Effector memory CD8-positive, alpha-beta T cell (primary cell): ENCODE measurements at places on chromosomes 2 and 18.

DNA sequence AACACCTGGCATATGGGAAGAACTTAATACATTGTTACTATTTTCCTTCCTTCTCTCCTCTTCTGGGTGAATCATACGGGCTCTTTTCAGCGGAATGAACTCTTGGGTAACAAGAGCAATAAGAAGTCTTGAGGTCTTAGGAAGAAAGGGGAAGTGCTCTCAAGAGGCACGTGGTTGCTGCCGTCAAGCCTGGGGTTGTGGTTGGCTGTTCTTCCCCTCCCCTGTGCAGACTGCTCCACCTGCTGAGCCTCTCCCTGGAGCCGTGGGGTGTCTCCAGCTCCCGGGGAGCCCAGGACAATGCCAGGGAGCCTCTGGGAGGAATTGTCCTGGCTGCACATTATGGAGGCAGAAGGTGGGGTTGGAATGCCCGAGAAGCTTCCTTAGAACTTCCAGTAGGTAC is 19.4 kb downstream of the TOGARAM2 start:
- DNase-seq: peak; percentile 48

- DNase-seq: no peak
These were observed 20.1 kb downstream of the SFT2D3 start for GRCh38 chr2:127721311-127721977.

- DNase-seq: no peak
These were observed 38.3 kb upstream of the PEX13 start for GRCh38 chr2:60979231-60979630.

DNA sequence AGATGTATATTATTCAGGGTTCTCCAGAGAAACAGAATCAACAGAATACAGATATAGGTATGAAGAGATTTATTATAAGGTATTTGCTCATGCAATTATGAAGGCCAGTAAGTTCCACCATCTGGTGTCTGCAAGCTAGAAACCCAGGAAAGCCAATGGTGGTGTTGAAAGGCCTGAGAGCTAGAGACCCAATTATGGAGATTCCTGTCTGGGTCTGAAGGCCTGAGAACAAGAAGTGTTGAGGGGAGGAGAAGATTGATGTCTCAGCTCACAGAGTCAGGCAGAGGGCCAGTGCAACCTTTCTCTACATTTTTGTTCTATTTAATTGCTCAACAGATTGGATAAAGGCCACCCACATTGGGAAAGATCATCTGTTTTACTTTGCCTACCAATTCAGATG is 524.2 kb upstream of the CRIM1 start:
- DNase-seq: no peak

- no peak for DNase-seq
These were observed 709.6 kb downstream of the SOCS6 start for GRCh38 chr18:70998490-70998889.

- no peak for DNase-seq
These were observed 101.0 kb downstream of the PTGR3 start for GRCh38 chr18:75107931-75108276.
